ENCODE measurements at places on chromosomes 5 and 9.

- no peak for DNase-seq
These were observed 52.4 kb downstream of the BAAT start for GRCh38 chr9:101332362-101332761.

DNA sequence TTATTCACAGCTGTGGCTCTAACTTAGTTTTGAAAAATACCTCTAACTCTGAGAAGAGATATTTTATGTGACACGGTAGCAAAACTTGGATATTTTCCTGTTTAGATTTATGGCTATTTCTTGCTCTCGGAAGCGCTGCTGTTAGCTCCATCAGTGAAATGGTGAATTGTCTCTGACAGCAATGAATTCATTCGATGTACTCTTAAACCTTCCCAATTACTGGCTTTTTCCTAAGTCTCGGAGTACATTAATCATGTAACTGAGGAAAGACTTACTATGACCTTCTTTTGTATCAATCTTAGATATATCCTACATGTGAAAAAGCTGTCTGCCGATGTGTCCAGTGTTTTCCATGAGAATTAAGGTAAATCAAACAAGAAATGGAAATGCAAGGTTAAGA lies 613.0 kb downstream of the KIF4B start:
- DNase-seq, result no peak

GRCh38 chr5:157548513-157549282 lies 26.9 kb downstream of the ADAM19 start:
- DNase-seq, result no peak

DNA sequence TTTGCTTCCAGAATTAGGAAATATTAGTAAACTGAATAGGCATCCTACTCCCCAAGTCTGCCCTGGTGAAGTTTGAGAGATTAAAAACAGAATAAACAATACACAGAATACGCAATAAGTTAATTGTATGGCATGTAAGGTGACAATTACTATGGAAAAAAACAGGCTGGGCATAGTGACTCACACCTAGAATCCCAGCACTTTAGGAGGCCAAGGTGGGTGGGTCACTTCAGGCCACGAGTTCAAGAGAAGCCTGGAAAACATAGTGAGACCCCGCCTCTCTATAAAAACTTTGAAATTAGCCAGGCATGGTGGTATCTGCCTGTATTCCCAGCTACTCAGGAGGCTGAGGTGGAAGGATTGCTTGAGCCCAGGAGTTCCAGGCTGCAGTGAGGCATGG lies 64.2 kb upstream of the SUSD1 start:
- no peak for DNase-seq

GRCh38 chr5:150700246-150700593 lies 642 bp downstream of the RBM22 start:
- DNase-seq, result no peak

DNA sequence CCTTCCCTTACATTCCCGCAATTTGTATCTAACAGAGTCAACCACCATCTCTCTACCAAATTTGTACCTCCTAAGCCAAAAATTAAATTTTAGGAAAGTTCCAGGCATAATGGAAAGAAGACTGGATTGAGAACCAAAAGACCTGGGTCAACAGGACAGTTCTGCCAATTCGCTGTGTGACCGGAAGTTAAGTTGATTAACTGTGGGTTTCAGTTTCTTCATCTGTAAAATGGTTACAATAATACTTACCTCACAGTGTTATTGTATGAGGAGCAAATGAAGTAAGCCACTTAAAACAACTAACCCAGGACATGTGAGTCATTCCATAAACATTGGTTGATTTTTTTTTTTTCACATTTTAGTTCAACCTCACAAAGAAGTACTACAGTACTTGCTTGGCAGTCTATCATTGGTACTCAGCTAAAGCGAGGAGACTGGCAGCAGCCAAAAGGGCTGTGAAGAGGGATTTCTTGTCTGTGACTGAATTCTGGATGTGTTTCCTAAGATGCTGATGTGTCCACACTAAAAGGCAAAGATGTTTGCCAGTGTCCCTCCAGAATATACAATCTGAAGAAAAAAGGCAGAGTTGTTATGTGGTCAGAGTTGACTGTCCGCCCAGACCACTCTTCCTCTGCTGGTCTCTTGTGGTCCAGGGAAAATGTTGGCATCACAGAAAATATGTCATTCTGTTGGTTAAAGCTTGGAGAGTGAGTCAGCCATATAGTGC lies 198.6 kb downstream of the TLE1 start:
- no peak for DNase-seq

GRCh38 chr5:54445691-54446378 lies 9.7 kb upstream of the HSPB3 start:
- DNase-seq, result no peak

DNA sequence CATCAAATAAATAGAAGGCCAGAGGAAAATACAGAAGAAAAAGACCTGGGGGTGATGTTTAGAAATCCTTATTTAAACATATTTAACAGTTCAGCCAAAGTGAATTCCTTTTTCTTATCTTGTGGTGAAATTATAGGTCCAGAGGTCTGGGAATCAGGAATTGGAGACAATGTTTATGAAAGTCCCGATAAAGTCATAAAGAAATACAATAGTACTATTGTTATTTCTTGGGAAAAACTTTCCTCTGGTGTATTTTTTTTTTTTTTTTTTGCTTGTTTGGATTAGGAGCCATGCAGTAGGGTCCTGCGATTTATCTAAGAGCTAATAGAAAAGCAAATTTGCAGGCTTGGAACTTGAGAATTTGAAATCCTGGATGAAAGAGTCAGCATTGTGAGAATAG lies 426 bp downstream of the C7 start:
- no peak for DNase-seq

GRCh38 chr5:133066045-133066444 lies 14.2 kb downstream of the HSPA4 start:
- no peak for DNase-seq

GRCh38 chr9:118331622-118332045 lies 627.4 kb downstream of the TLR4 start:
- no peak for DNase-seq

DNA sequence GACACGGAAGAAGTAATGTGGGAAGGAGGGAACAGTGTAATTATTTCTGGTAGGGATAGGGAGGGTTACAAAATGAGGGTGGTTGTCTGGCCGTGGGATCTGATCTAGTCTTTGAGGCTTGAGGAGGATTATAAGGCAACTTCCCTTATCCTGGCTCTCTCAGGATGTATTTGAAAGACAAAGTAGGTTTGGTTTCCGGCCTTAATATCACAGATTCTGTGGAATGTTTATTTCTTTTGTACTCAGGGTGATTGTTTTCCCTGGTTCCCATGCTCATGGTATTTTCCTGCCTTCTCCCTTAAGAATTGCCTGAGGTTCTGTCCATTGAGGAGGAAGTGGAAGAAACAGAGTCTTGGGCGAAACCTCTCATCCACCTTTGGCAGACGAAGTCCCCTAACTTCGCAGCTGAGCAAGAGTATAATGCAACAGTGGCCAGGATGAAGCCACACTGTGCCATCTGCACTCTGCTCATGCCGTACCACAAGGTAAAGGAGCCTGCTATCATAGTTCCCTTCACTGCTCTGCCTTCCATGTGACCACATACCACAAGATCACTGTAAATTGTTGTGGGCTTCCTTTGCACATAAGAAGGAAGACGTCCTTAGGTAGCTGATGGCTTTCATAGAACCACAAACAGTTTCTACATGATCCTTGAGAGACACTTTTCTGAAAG lies 253.8 kb downstream of the KDM4C start:
- DNase-seq, result no peak

- no peak for DNase-seq
These were observed 112.2 kb downstream of the ZNF608 start for GRCh38 chr5:124634228-124634739.

DNA sequence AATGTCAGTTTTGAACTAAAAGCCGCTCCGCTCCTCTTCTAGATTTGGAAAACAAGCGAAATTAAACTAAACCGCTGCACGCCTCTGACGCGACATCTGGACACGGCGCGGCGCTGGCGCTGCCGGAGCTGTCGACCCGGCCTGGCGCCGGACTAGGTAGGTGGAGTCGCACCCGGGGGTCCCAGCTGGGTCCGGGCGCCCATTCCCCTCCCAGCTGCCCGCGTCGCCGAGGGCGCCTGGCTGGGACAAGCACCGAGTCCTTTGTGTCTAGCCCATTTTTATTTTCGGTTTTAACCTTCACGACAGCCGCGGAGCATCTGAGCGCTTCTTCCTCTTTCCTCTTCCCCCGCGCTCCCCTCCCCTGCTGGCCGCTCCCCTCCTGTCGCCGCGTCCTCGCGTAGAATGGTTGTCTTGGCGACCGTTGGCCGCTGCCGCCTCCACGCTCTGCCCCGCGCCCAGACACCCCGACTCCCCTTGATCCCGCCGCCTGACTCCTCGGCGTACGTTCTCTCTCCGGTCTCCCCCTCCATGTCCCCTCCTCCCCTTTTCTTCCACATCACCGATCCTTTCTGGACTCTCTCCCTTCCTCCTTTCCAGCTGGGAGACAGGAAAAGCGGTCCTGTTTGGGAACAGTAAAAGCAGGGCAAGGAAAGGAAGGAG lies 545 bp downstream of the CDKN2B-AS1 start:
- peak; percentile 61 for DNase-seq

- DNase-seq, result no peak
These were observed 190.9 kb upstream of the TUT7 start for GRCh38 chr9:86545090-86545489.

DNA sequence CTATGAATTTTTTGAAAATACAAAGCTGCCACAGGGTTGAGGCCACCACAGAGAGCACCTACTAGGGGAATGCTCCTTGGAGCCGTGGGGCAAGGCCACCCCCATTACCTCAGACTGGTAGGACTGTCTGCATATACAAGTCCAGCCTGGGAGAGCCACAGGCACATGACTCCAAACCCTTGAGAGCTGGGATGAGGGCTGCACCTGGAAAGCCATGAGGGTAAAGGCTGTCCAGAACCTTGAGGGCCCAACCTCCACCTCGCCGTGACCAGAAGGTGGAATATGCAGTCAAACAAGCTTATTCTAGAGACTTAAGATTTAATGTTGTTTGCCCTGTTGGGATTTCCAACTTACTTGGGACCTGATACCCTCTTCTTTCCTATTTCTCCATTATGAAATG lies 69.5 kb upstream of the TSLP start:
- no peak for DNase-seq

DNA sequence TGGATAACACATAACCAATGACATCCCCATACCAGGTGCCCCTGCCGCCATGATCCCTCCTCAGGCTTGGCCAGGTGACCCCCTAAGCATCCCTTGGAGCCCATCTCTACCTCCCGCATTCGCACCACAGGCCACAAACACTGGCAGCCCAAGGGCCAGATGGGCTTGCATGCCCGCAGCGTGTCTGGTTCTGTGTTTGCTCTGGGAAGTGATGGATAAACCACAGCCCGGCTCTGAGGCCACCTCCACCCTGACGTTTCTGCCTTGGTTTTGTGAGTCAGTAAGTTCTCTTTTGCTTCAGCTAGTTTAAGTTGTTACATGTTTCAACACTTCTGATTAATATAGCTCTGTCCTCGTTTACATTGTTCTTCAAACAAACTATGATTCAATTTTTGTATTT lies 172.4 kb upstream of the PHYKPL start:
- no peak for DNase-seq

DNA sequence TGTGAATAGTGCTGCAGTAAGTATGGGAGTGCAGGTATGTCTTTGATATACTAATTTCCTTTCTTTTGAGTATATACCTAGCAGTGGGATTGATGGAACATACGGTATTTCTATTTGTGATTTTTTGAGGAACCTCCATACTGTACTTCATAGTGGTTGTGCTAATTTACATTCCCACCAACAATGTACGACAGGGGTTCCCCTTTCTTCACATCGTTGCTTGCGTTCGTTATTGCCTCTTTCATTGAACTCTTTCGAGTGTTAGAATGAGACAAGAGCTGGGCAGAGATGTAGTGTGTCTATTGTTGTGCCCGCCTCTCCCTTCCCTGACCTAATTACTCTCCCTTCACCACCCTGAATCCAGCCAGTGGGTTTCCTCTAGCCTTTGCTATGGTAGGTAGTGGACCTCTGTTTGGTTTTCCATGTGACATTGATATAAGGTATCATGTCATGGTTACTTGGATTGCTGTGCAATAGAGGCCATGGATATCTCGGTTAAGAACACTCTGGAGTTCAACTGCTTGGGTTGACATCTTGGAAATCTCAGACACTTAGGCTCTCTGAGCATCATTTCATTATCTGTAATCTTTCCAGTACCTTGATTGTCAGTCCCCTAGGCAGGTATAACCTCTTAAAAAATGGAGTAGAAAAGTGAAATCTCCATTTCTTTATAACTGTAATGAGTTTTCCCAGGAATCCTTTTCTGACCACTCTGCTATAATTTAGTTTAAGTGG lies 19.5 kb downstream of the AOPEP start:
- no peak for DNase-seq

GRCh38 chr5:107118184-107119019 lies 552.3 kb downstream of the EFNA5 start:
- DNase-seq, result no peak

DNA sequence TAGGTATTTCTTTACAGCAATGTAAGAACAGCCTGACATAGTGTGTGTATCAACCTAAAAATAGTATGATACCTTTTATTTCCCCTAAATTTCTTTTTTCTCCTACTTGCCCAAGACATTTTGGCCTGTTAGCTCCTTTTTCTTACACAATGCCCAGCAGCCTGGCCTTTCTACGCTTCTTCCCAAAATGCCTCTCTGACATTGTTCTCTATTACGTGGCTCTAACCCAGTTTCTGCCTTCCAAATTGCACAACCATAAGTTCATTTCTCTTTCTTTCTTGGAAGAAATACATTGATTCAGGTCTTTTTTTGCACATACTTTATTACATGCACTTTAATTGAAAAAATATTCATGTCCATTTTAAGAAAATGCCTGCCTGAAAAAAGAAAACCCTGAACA lies 408.2 kb downstream of the PRR16 start:
- DNase-seq, result no peak

GRCh38 chr9:116543731-116544400 lies 143.2 kb upstream of the TRIM32 start:
- no peak for DNase-seq

DNA sequence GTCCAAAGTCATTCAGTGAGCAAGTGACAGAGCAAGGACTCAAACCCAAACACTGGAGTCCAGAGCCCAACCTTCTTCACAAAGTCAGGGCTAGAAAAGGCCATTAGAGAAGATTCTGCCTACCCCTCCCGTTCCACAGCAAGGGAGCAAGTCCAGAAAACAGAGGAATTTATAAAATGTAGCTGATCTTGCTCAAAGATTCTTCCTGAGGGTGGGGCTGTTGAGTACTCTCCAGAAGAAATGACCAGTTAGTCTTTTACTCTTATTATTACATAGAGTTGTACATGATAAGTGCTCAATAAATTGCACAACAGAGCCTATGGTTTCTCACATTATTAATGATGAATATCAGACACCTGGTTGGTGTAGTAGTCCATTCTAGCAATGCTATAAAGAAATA lies 39.3 kb upstream of the HMHB1 start:
- no peak for DNase-seq

DNA sequence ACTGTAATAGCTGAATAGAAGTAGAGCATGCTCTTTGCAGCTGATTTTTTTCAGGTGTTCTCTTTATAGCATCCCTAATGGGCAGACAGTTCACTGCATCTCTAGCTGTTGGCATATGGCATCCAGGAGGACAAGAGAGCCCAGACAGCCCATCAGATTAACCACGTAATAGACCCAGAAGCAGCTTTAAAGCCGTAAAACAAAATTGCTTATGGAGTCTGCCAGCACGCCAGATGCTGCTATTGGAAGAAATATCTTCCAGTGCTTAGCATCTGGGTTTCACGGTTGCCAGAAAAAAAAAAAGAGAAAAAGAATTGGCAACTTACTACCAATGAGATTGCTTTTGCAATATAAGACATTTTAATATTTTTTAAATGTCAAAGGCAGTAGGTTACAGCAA lies 869.4 kb upstream of the NUDT12 start:
- DNase-seq, result no peak

Data from activated CD8-positive, alpha-beta memory T cell treated with anti-CD3 and anti-CD28 coated beads for 1 hour (primary cell).